ENCODE measurements at places on chromosomes 6 and 20. TPM values are rescaled to one million over a fixed set of nuclear protein-coding genes. Genes with fewer than 3 reads are reported as not detected.

DNA sequence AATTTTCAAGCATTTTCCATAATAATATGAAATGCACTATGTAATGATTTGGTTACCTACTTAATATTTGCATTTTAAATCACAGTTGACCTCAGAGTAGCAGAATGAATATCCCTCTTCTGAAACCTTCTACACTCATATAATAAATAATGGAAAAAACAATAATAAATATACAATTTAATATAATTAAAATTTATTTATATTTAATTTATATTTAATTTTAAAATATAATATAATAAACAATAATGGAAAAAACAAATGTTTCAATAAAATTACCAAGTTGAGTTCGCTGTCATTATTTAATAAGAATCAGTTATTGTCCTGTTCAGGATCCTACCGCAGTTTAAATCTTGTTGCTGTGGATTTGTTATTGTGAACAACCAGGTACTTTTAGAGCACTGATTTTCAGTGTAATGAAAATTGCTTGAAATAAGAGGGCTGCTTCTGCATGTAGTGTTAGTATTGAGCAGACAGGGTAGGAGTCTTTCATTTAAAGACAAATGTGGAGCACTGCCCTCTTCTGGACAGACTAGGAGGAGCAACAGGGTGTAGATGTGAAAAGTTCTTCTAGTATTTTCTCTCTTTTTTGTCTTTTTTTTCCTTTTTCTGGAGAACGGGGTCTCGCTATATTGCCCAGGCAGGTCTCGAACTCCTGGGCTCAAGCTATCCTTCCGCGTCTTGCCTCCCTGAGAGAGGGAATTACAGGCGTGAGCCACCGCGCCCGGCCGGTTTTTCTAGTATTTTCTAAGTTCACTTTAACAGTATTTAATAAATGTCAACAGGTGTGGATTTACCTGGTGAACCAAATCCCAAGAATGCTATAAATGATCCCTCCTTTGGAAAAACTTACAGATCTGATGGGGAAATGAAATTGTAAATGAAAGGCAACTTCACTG, 13.6 kb downstream of the TRAPPC3L start:
- DNase-seq = peak; percentile 64

Gene LRFN2
- total RNA-seq = under 0.01 TPM

- no peak for DNase-seq
Measured at GRCh38 chr6:6714118-6714897, 125.8 kb downstream of the LY86 start.

DNA sequence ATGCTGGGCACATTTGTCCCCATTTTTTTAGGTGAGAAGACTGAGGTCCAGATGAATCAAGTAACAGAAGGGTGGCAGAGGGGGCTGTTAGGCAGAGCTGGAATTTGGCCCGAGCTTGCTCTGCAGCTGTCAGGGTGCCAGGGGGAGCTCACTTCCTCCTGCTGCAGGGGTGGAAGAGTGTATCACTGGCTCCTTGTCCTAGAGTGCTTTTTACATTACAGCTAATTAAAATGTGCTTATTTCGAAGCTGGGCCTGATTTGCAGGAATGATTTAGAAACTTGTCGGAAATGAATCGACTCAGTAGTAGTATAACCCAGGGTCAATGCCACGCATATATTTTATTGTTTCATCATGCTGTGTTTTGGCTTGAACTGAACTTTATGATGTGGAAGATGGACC, 11.1 kb downstream of the TOX2 start:
- DNase-seq = no peak

DNA sequence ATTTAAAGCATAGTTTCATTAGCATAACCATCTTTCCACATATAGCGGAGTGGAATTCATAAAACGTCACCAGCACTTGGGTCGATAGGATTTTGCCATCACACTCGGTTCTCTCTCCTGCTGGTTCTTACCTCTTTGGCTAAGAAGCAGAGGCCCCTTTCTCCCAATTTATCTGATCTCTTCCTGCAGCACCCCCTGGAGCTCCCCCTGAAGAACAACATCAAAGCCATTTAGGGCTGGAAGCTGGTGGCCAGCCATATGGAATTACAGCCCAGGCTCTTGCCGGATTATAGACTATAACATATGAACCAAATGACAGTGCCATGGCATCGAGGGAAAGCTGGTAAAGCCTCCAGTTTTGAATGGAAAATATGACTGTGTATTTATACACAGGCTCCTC, 6.4 kb upstream of the KIF6 start:
- no peak for DNase-seq

Gene PAX1
- total RNA-seq = not detected

- DNase-seq = no peak
Measured at GRCh38 chr6:42565823-42566613, 2.2 kb downstream of the UBR2 start.

- DNase-seq = no peak
Measured at GRCh38 chr20:56760610-56761009, 131.5 kb downstream of the TFAP2C start.

Gene AGER
- total RNA-seq = 0.92 TPM

DNA sequence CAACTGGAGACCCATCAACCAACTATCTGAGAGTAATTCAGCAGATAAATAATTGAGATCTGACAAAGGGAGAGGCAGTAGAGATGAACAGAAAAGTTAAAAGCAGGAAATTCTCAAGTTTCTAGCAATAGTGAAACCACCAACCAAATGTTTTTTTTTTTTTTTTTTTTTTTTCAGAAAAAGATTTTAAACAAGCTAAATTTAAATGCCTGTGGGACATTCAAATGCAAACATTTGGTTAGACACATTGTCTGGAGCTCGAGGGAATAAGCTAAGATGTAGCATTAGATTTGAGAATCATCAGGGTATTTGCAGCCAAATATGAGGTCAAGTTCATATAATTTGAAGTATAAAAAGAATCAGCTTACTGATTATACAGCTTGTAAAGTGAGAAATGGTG, 16.4 kb downstream of the RANBP9 start:
- DNase-seq = no peak

Gene VNN1
- 2.7 TPM for total RNA-seq

DNA sequence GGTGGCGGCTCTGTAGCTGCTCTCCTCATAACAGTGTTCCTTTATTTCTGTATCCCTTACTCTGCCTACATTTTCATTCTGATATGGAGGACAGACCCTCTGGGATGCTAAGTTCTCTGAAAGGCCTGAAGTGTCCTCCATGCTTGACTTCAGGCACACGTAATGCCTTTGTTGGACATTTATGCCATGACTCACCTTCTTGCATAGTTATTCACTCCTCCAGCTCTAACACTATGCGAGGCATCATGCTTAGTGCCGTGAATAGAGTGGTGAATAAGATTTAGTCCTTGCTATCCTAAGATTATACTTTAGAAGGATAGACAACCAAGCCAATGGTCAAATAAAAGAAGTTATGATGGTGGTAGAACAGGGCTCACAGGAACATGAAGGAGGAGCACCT, 760.9 kb upstream of the FLRT3 start:
- DNase-seq = no peak

DNA sequence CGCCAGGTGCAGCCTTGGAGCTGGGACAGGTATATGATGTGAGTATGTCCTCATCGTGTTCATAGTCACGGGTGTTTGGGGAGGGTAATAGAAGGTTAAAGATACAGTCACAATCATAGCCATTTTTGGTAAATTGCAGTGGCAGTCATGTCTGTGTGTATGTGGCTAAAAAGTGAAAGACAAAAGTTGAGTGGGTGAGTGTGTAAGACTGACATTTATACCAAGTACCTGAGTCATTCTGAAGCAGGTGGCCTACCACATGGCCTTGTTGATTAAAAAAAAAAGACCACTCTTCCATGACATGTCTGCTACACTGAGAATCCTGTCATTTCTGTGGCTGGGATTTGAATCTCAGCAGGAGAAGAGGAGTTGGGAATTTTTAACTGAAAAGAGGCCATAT, 181.9 kb downstream of the SCP2D1 start:
- no peak for DNase-seq

DNA sequence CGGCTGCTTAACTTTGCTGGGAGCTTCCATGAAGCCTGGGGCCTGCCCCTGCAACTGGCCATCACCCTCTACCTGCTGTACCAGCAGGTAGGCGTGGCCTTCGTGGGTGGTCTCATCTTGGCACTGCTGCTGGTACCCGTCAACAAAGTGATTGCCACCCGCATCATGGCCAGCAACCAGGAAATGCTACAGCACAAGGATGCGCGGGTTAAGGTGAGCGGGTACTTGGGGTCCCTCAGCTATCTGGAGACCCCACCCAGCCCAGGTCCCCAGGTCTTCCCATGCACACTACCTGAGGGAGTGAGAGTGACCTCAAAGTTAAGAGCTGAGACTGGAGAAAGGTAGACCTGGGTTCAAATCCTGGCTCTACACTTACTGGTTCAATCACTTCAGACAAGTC, 5.8 kb downstream of the ABCC10 start:
- DNase-seq = no peak

Gene ATP6V1G2
- 0.17 TPM for total RNA-seq

- no peak for DNase-seq
Measured at GRCh38 chr6:14549304-14549770, 431.8 kb downstream of the CD83 start.

Gene GSTA1
- total RNA-seq = 160 TPM

Gene MLIP
- 2.3 TPM for total RNA-seq

- no peak for DNase-seq
Measured at GRCh38 chr20:49406666-49407065, 75.8 kb downstream of the KCNB1 start.

- DNase-seq = no peak
Measured at GRCh38 chr20:60732322-60732721, 519.7 kb upstream of the CDH4 start.

DNA sequence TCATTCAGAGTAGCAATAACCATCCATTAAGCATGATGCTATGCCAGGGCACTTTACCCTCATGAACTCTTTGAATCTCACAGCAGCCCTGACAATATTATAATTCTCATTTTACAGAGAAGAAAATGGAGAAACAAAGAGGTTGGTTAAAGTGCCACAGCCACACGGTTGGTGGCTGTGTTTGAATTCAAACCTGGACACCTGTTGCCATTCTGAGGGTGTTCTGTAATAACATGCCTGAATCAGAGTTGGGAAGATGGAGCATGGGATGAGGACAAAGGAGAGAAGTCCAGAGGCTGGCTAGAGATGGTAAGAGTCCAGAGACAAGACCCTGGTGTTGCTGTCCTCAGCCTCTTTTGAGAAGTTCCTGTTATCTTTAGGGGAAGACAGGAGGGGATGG, 127.7 kb downstream of the DHX35 start:
- no peak for DNase-seq

Gene ZKSCAN8
- 11.0 TPM for total RNA-seq

Gene MYO6
- total RNA-seq = 6.5 TPM

DNA sequence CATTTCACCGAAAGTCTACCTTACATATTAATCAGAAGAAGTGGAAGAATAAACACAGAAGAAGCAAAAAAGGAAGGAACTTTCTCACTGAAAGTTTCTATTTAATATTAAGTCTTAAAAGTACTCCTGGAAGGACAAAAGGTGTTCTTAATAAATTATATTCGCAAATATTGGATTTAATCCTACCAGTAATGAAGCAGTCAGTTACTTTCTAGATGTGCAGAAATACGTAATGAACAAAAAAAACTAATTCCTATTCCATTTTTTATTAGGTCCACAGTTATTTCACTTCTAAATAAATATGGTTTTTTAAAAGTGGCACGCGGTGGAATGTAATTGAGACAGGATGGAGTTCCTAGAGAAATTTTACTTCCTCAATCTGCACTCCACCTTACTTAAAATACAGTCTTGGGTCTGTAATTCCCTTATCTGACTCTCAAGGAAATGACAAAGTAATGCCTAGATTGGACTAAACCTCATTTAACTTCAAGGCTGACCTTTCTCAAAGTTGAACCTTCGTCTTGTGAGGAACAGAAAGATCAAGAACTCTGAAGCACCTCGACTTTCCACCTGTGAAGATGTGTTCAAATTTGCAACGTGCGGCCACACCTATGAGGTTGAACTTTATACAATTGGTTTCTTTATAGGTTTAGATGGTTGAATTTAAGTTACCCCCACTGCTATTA, 1.1 kb upstream of the TRAM2 start:
- DNase-seq = no peak

DNA sequence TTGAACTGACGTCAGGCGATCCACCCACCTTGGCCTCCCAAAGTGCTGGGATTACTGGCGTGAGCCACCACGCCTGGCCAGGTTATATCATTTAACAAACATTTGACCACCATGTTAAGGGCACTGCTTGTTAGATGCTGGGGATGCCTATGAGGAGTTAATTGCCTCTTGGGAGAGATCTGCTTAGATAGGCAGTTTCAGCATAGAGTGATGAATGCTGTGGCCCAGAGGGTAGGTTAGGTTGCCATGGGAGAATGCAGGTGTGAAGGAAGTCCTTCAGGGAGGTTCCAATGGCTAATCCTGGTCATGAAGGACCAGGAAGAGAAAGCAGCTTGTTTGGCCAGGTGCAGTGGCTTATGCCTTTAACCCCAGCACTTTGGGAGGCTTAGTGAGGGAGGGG, 17.0 kb downstream of the PHF20 start:
- DNase-seq = no peak

DNA sequence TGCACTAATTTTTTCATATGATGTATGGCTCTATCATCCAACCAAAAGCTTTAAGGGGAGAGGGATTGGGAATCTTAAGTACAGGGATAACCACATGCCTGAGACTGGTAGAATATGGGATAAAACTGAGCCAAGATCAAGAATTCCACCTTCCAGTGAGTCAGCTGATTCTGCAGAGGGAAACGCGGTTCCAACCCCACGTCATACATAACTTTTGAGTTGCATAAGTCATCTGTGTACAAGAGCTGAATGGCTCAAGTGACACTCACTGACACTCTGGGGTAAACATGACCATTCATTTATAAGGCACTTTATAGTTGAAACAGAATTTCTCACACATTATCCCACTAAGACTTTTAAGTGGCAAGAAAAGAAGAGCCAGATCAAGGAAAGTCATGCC, 16.4 kb downstream of the TRIM27 start:
- no peak for DNase-seq

GRCh38 chr6:14231501-14232280, 114.1 kb downstream of the CD83 start:
- DNase-seq = no peak

- DNase-seq = no peak
Measured at GRCh38 chr6:46510651-46511050, 19.4 kb upstream of the RCAN2 start.

DNA sequence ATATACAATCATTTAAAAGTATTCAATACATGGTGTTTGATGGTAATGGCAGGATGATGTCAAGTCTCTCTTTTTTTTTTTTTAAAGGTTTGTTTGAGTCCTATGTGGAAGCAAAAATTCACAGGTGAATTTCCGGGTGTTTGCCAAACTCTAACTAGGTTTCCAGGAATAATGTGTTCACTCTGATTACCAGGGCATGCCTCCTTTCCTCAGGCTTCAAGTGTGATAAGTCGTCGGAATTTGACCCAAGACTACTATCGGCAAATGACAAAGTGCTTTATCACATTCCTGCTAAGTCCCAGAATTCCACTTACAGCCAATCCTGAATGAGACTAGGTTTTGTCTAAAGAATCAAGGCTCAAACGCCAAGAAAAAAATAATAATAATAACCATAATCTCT, 7.3 kb downstream of the OARD1 start:
- no peak for DNase-seq

- DNase-seq = no peak
Measured at GRCh38 chr20:19890445-19891051, 126.6 kb upstream of the NAA20 start.

- no peak for DNase-seq
Measured at GRCh38 chr6:79862126-79862525, 85.2 kb downstream of the ELOVL4 start.

All from liver (tissue), 10 donors.